Smooth muscle cell of trachea (primary cell): ENCODE measurements at places on chromosomes 13 and 19. TPM values are rescaled to one million over a fixed set of nuclear protein-coding genes. Genes with fewer than 3 reads are reported as not detected.

ZNF606 gene
- 26.1 and 31.6 TPM in 2 replicates for total RNA-seq

SUPT20H gene
- 35.7 and 49.2 TPM in 2 replicates for total RNA-seq

PCDH17 gene
- total RNA-seq = under 0.01 and 0.15 TPM in 2 replicates

HTR2A gene
- 0.29 and 0.33 TPM in 2 replicates for total RNA-seq

NTN5 gene
- under 0.01 and 0.33 TPM in 2 replicates for total RNA-seq
